ENCODE measurements at places on chromosomes 4 and X. TPM values are rescaled to one million over a fixed set of nuclear protein-coding genes. Genes with fewer than 3 reads are reported as not detected.

The NKX6-1 gene
- not detected for total RNA-seq

The FABP2 gene
- not detected for total RNA-seq

The GAGE13 gene
- total RNA-seq: not detected

The JAKMIP1 gene
- total RNA-seq: not detected

The CENPVL2 gene
- total RNA-seq: not detected
